ENCODE measurements at places on chromosomes 12 and 14. TPM values are rescaled to one million over a fixed set of nuclear protein-coding genes. Genes with fewer than 3 reads are reported as not detected.

Gene JDP2
- 13.1 TPM for polyA plus RNA-seq

Gene FZD10
- 0.07 TPM for polyA plus RNA-seq

Gene PPHLN1
- 14.0 TPM for polyA plus RNA-seq

Gene DPY19L2
- 13.8 TPM for polyA plus RNA-seq

DNA sequence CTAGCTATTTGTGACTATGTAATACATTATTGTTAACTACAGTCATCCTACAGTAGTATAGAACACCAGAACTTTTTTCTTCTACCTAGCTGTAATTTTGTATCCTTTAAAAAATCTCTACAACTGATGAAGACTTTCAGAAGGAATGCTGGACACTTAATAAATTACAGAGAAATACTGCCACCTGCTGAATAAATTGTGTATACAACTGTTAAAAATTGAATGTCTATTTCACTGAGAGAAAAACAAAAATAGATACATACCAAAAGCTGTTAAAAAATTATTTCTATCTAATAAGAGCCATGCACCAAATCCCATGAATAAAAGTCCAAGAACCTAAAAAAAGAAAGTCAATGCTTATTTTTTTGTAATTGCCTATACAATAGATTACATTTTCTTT lies 6.6 kb downstream of the TSPAN19 start:
- DNase-seq = no peak

DNA sequence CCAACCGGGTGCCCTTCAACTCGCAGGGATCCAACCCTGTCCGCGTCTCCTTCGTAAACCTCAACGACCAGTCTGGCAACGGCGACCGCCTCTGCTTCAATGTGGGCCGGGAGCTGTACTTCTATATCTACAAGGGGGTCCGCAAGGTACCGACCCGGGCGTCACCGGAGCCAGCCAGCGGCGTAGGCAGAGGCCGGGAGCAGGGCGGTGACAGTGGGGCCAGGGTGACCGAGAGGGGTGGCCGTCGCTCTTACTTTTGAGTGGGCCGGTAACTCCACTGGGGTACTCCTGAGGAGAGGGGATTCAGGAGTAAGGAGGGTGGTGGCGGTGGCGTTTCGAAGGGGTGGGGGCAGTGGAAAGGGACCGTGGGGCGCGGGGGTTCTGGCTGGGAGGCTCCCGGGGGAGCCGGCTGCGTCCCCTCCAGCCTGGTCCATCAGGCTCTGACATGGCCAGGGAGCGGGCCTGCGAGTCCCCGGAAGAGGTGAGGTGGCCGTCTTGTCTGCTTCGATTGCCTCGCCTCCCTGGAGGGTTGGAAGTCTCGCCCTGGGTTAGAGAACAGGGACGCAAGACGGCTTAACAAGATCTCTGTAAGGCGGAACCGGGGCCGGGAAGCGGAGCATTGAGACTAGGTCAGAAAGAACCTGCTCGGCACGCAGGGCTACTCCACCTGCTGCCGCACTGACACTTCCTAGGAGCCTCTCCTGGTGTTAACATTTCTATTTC lies 491 bp downstream of the WDR20 start:
- DNase-seq = peak; percentile 68

GRCh38 chr12:111268738-111269572 lies 99.9 kb downstream of the PHETA1 start:
- DNase-seq = no peak

Gene LPAR5
- 0.23 TPM for polyA plus RNA-seq

- DNase-seq = no peak
These were observed 113.0 kb downstream of the SEC23A start for GRCh38 chr14:38989922-38990546.

DNA sequence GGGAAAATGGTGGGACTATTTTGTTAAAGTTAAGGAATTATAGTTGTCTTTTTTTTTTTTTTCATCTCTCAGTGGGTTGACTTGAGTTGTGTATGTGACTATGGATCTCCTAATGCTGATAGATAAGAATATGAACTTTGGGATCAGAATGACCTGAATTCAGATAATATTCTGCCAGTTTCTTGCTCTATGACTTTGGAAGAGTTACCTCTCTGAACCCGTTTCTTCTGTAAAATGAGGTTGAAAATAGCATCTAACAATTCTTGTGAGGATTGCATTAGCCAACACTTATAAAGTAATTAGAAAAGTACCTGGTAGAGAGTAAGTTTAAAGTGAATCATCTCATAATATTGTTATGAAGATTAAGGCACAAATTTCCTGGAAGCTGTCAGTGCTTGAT lies 18.4 kb downstream of the EID3 start:
- no peak for DNase-seq

- DNase-seq = no peak
These were observed 150.6 kb downstream of the BCAT1 start for GRCh38 chr12:24798335-24798734.

GRCh38 chr14:75098212-75098611 lies 28.6 kb downstream of the NEK9 start:
- no peak for DNase-seq

Gene DEPDC4
- 0.56 TPM for polyA plus RNA-seq

DNA sequence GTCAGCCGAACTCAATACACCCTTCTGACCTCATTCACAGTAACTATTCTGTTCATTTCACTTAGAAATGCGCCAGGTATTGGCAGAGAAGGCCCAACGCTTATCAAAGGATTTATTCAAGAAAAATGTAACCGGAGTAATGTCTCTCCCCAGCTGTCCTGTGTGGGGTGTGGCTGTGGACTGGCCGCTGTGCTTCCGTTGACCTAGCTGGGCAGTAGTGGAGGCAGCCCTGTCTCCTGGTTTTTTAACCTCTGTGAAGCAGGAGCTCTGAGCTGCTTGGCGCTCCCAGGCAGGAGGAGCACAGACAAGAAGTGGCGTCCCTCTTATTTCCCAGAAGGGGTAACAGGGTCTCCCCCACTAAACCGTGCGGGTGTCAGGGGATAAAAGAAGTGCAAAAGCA lies 85.2 kb downstream of the ESR2 start:
- DNase-seq = no peak

Gene CYP27B1
- 1.6 TPM for polyA plus RNA-seq

- DNase-seq = no peak
These were observed 2.0 kb upstream of the PELI2 start for GRCh38 chr14:56115976-56116893.

DNA sequence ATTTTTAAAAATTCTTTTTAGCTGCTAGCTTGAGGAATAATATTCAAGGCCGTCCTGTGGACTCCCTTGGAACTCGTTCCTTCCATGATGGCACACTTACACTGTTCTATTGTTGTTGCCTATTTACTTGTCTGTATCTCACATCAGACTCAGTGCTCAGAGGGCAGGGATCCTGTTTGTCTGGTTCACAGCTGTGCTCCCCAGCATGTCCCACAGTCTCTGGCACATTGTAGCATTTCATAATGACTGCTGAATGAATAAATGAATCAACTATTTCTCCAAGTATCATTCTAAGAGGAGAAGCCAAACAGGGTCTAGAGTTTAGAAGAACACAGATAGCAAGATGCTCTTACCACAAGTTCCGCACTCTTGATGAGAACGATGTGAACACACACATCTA lies 48.0 kb downstream of the NTN4 start:
- no peak for DNase-seq

- no peak for DNase-seq
These were observed 61.7 kb downstream of the LRFN5 start for GRCh38 chr14:41668356-41668755.

Gene NANOG
- polyA plus RNA-seq = 0.04 TPM

DNA sequence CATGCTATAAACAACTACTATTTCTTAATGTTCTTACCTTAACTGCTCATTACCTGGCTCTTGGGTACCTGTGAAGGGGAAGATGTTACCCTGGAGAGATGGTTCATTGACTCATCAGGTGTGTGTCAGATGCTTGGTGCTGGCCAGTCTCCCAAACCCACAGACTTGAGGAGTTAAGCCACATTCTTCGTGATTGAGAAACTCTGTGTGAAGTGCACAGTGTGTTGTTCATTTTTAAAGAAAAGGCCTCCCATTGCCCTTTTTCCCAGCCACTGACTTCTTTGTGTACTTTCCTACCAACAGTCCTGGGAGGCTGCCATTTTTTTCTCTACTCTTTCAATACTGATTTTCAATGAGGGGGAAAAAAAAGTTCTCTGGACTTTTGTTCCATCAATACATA lies 3.2 kb downstream of the MGST1 start:
- DNase-seq = peak; percentile 49

DNA sequence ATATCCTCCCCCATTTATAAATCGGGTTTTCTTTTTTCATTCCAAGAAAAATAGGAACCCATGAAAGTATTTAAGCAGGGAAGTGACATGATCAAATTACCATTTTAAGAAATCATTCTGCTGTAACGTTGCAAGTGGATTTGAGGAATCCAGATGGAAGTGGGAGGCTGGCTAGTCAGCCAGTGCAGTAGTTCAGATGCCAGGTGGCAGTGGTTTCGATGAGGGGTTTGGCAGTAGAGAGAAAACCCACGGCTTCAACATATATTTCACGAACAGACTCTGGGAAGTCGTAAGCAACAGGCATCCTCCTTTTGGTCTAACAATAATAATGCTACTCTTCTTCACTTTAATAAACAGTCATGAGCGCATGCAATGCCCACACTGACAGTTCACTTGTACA lies 25.0 kb downstream of the PDZRN4 start:
- DNase-seq = no peak

DNA sequence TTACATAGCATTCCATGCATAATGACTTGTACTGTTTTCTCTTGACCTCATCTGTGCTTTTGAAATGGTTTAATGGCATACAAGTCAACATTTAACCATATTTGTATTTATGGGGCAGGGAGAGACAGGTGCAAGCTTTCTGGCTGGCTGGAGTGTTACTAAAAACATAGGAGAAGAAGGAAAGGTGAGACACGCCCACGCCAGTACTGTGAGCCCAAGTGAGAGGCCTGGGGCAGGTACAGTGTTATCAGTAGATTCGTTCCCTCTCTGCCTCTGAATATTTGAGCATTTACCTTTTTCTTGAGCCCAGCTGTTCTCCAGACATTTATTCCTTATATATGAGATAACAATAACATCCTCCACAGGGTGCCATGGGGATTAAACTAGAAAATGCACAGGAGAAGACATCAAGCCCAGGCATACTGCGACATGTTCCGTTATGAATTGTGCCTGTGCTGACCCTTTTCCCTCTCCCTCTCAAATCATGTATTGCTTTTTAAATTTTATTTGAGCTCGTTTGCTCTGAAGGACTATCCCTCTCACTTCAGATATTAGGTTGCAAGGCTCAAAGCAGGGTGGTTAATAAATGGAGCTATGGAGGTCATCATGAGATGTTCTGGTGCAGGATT lies 34.6 kb upstream of the TUBA1C start:
- no peak for DNase-seq

DNA sequence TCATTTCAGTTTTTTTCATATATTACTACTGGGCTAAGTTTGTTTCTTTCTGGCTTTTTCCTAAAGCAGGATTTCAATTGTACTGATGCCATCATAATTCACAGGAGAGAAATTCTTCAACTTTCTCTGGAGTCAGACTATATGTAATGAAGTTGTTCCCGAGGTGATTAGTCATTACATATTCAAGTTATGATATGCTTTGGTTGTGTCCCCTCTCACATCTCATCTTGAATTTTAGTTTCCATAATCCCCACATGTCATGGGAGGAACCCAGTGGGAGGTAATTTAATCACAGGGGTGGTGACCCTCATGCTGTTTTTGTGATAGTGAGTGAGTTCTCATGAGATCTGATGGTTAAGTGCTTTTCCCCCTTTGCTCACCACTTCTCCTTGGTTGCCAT lies 227.5 kb upstream of the LRIG3 start:
- DNase-seq = no peak

GRCh38 chr12:98485792-98486340 lies 29.5 kb upstream of the TMPO start:
- no peak for DNase-seq

DNA sequence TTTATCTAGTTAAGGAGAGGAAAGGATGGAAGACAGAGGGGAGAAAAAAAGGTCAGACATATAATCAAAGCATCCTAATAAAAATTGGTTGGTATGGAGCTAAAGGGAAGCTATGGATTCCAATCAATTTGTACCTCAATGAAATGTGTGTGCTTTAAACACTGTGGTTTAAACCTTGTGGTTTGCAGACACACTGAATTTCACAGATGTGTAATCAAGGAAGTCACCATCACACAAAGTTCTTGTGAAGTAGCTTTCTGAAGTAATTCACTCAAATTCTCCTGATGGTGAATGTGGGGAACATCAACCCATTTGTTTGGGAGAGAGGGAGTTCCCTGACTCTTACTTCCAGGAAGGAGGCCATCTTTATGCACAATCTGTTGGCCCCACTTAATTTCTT lies 243.3 kb upstream of the KRR1 start:
- DNase-seq = no peak

GRCh38 chr12:125259178-125259867 lies 194.1 kb downstream of the AACS start:
- no peak for DNase-seq

DNA sequence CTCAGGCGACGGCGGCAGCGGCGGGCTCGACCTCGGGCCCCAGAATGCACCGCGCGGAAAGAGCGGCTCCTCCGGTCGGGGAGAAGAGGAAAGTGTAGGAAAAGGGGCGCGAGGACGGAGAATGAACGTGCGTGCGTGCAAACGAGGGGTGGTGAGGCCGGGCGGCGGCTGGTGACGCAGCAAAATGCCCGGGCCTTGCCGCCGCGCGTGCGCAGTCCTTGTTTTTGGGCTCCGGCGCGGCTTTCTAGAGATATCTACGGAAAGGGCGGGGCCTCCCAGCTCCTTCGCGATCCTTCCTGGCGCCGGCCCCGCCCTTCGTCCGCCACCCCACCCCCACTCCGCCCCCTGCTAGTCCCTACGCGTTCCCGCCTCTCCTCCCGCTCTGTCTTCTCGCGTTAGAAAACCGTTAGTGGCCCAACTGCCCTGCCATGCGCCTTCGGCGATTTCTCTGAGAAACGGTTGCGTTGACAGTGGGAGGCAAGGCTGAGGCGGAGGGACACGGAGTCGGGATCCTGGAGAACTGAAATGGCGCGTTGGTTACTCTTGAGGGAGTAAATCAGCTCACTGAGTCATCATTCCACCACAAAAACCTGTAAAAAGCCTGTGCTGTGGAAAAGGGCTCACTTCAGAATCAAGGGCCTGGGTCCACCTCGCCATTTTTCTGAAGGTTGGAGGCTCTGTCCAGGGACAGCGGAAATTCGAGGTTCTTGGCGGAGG lies at the start of gene PTGES3:
TSS of gene PTGES3 (minus strand) at position 156 of the 717 bp plus-strand sequence. CDS start 285 bp downstream, outside the sequence.
- DNase-seq = peak; percentile 98

DNA sequence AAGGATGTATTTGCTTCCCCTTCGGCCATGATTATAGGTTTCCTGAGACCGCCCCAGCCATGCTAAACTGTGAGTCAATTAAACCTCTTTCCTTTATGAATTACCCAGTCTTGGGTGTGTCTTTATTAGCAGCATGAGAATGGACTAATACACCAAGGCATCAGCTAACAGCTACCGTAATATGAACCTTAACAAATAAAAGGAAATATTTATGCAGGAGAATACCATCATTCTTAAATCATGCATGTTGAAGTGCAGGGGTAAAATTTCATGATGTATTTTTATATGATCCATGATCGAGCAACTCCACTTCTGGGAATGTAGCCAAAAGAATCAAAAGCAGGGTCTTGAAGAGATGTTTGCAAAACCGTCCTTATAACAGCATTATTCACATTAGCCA lies 379.0 kb downstream of the NPAS3 start:
- DNase-seq = no peak

Gene RASAL1
- 6.7 TPM for polyA plus RNA-seq

Gene MAP3K9
- 3.3 TPM for polyA plus RNA-seq

- DNase-seq = no peak
These were observed 316.8 kb downstream of the PAWR start for GRCh38 chr12:79373896-79374499.

Measured in pancreas (tissue), 10 donors.